Endothelial cell of umbilical vein (primary cell): ENCODE measurements at places on chromosomes 1 and 21. TPM values are rescaled to one million over a fixed set of nuclear protein-coding genes. Genes with fewer than 3 reads are reported as not detected.
A peak's percentile ranks its signal among the peaks of the same experiment; 100 is the strongest.

DNA sequence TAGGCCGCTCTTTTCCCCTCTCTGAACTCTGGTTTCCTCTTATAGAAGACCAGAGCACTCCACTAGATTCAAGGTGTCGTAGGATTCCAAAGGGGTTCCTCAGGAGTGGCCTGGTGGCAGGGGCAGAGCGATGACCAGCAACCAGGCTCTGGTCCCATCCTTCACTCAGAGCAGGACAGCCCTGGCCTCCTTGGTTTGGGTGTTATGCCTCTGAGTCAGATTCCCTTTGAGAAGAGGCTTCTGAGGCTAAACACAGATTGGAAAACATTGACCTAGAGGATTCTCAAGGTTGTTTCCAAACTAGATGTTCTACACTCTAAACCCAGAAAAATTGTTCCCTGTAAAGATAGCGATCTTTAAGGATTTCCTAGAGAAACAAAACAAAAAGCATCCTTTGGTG lies 49.8 kb upstream of the IKBKE start:
- no peak overlapping the region for H3K4me3 ChIP-seq
- peaks cover 9% of the 10 kb centered on the region for H3K4me1 ChIP-seq
- no peaks in the 10 kb centered on the region for H3K27me3 ChIP-seq
- H3K27ac ChIP-seq: no peak overlapping the region
- no peak for DNase-seq

- H3K4me3 ChIP-seq: no peak overlapping the region
- DNase-seq: peak; percentile 49
- no peaks in the 10 kb centered on the region for H3K4me1 ChIP-seq
- H3K36me3 ChIP-seq: no peaks in the 10 kb centered on the region
These were observed 19.0 kb upstream of the L1TD1 start for GRCh38 chr1:62175568-62176179.

DNA sequence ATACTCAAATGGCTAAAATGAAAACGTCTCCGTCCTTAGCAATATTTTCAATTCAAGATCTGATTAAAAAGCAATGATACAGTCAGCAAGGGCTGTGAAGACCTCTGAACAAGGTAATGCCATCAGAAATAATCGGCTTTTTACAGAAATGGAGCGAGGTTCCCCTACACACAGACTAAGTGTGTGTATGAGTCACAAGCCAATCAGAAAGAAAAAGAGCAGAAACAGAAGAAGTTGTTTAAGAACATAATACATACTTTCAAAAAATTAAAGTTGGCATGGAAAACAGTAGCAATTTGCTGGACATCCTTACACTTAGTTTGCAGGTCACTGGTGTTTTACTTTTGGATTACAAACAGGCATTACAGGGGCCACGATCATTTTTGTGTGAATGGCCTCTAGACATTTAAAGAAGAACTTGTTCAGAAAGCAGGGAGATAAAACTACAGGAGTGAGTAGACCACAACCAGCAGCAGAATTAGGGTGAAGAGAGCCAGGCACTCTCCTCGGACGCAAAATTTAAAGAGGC lies 350.0 kb upstream of the RUNX1 start:
- no peak for DNase-seq
- H3K4me1 ChIP-seq: peaks cover 7% of the 10 kb centered on the region
- no peak overlapping the region for H3K27ac ChIP-seq
- H3K27me3 ChIP-seq: no peaks in the 10 kb centered on the region

GRCh38 chr1:168755800-168756418 lies 26.9 kb upstream of the DPT start:
- no peak overlapping the region for H3K27ac ChIP-seq
- no peaks in the 10 kb centered on the region for H3K36me3 ChIP-seq
- no peaks in the 10 kb centered on the region for H3K27me3 ChIP-seq
- DNase-seq: no peak

The SPRR5 gene
- total RNA-seq: not detected in 2 replicates

The ZNF496 gene
- 42.4 and 46.0 TPM in 2 replicates for total RNA-seq

The RPTN gene
- not detected in 2 replicates for total RNA-seq
